ENCODE measurements at places on chromosomes 16 and 17.

DNA sequence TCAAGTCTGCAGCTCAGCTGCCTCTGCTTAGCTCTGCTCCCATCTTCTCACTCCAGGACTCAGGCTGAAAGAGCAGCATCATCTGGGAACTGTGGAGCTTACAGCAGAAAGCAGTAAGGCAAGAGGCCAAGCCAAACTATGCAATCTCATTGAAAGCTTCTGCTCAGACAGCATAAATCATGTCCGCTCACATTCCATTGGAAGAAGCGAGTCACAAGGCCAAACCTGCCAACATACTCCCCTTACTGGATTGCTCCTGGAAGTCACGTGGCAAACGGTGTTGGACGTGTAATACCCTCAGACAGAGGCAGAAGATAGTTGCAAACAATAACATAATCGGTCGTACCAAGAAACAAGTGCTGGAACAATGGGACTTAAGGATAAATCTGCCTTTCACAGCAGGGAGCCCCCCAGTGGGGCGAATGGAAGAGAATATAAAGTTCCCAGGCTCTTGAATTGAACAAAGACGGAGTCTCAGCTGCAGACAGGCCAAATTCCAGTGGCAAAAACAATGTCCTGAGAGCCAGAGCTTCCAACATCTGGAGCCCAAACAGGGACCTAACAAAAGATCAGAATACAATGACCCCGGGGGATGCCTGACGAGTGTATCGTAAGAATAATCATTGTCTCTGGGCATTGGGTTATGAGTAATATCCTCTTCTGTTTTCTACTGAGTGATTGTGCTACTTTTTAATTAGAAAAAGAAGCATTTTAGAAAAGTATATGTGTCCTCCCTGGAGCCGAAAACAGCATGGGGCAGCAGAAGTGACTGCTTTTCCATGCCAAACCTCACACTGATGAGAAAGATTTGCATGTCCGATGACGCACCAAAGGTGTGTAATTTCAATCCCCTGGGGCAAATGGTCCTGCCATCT is 68.4 kb downstream of the CMC2 start:
- DNase-seq, result no peak

DNA sequence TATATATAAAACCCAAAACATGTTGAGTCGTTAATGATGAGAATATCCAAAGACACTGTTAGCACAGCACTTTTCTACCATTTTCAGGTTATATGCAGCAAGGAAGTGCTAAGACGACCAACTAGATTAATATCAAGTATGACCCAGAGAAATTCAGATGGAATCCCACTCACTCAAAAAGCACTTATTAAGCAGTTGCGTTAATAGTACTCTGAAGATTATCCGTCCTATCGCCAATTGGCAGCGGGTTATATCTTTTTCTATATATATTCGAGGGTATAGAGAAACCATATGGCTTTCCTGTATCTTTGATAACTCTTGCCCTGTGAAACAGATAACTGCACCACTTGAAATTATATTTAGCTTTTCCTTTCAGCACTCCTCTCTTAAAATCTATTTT is 1.1 kb downstream of the CRLF3 start:
- DNase-seq, result peak; percentile 70

DNA sequence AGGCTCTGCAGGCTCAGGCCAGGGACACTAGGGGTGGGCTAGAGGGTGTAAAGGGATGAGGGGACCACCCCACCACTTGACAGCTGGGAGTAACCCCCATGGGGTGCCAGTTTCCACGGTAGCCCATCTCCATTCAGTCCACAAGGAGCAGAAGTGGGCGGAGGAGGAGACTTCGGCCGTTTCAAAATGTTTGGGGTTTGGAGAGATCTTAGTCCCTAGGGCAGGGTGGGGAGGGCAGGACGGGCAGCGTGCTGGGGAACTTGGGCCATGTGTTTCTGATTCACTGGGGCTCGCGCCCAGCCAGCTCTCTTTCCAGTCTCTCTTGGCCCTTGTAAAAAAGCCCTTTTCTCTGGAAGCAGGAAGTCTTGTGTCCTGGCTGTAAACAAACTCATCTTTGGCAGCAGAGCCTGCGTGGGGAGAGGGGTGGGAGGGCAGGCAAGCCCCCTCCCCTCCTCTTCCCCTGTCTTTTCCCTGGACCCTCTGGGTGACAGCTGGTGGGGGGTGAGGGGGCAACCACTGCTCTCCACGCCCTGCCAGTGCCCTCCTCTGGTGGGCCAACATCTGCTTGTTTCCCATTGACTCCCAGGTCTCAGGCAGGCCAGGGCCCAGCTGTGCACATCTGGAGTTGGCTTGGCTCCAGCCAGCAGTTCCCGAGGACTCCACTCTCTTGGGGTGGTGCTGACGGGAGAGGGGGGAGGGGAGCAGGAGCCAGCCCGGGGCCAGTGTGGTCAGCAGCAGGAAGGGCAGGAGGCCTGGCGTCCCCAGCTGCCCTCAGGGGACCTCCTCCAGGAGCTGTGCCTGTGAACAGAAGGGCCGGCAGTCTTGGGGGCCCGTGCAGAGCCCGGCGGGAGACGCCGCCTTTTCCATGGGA is 8.1 kb downstream of the CYGB start:
- no peak for DNase-seq

GRCh38 chr17:41013606-41014005 is 4.7 kb upstream of the KRTAP3-1 start:
- DNase-seq, result no peak

DNA sequence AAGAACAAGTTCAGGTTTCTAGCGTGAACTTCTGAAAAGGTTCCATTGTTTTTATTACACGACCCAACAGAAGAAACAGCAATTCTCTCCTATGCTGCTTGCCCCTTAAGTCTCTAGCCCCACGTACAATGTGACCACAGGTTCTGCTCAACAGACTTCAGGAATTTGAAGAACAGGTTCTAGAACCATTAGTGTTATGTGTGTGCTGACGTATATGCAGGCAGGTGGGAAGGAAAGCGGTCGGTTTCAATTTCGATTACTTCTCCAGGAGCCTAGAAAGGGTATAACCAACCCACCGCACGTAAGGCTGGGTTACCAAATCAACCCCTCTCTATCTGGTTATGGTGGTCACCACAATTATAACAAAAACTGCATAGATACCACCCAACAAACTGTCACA is 39.4 kb downstream of the XPO6 start:
- no peak for DNase-seq

Measured in hematopoietic multipotent progenitor cell treated with erythropoietin and hydrocortisone succinate and interleukin-3 and kit ligand, for 8 days (in vitro differentiated cells).